ENCODE measurements at places on chromosomes 2 and 18.
A peak's percentile ranks its signal among the peaks of the same experiment; 100 is the strongest.

GRCh38 chr18:40821596-40822243 is 1133.3 kb upstream of the PIK3C3 start:
- no peak for DNase-seq

- DNase-seq: peak; percentile 90
Observed at GRCh38 chr2:9251154-9252001, 44.8 kb downstream of the ASAP2 start.

DNA sequence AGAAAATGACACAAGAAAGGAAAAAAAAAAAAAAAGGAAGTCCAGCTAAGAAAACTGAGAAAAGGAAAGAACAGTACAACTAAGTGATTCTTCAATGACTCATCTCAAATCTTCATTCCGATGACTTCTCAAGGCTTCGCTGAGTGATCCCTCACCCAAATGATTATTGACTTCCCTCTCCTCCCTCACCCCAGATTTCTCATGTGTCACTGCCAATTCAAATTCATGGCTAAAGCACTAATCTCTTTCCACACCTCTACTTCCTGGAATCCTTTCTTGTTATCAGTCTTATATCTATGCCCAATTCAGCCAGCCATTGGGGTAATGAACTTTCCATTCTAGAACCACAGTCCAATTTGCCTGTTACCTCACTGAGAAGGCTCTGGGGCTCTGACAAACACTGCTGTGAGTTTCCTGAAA is 7.2 kb upstream of the ABCB11 start:
- DNase-seq: no peak

DNA sequence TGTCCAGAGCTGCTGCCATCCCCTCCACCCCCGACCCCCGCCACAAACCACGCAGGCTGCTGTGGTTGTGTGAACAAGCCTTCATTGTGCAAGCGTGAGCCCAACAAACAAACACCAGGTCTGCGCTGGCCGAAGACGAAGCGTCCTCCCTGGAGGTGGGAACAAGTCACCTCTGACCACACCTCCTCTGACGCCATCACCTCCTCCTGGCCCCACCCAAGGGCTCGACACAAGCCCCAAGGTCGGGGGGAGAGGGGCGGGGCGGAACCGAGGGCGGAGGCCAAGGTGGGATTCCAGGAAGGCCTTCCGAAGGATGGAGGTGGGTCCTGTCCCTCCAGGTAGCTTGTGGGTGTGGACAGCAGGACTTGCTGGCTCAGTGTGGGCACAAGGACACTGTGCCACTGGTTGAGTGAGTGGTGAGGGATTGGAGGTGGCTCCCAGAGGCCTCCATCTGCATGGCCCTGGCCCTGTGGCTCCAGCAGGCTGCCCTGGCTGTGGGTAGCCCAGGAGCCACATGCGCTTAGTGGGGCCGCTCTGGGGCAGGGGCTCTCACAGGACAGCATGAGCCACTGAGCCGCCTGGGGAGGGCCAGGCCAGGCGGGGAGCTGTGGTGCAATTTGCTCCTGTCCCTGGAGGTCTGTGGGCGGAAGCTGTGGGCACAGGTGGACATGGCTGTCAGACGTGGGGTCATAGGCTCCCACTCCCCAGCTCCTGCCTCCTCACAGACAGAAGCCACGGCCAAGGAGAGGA is 7.4 kb upstream of the GPR17 start:
- DNase-seq: no peak

DNA sequence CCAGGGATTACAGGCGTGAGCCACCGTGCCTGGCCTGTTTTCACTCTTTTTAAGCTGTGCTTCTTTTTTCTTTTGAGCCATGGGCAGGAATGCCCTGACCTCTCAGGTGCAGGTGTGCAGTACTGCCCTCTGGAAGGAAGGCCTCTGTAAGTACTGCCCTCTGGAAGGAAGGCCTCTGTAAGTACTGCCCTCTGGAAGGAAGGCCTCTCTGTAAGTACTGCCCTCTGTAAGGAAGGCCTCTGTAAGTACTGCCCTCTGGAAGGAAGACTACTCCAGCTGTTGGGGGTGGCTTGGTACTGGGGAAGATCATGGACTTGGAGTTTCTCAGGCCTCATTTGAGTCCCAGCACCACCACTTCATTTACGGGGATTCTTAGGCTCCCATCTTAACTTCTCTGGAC is 248.5 kb upstream of the ID2 start:
- DNase-seq: no peak

DNA sequence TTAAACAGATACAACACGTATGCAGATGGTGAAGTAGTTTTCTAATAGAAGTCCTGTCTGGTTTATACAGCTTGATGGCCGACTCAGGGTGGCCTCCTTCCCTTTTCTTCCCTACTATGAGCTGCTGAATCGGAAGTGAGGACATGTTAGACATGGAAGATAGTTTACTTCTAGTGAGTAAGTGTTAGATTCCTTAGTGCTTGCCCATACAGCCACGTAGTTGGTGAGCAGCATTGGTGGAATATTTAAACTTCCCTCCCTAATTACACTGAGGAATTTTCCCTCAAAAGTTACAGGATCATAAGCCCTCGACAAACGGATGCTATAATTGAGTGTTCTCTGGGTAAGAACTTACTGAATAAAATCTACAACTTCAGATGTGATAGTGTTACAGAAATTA is 52.1 kb downstream of the RHBDD1 start:
- DNase-seq: peak; percentile 57

DNA sequence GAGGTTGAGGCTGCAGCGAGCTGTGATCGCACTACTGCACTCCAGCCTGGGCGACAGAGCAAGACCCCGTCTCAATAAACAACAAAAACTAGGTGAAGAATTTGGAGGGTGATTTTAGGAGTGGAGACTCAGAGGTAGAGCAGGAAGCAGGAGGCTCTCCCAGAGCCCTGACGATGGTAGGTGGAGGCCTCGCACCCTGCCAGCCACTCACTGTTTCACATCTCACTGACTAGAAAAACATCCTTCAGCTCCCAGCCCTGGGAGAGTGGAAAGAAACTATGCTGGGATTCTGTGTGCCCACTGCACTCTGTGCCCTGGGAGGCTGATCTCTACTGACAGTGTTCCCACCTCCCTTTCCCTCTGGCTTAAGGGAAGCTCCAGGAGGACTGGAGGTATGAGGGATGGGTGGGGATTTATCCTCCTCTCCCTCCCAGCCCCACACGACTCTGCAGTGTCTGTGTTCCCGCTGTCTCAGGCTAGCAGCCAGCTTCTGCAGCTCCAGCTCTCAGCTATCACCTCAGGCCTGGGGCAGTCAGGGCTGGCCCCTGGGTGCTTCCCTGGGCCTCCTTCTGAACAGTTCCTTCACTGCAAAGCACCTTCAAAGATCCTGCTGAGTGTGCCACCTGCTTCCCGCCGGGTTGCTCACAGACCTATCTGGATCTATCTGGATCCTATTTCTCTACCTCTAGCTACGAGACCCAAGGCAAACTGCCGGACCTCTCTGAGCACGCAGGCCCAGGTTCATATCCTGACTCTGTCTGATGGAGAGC is 9.6 kb downstream of the CIB4 start:
- no peak for DNase-seq

GRCh38 chr2:219439506-219439905 is 4.9 kb downstream of the SPEG start:
- no peak for DNase-seq

- no peak for DNase-seq
Observed at GRCh38 chr18:14767474-14767873, 19.5 kb downstream of the ANKRD30B start.

- no peak for DNase-seq
Observed at GRCh38 chr18:13220361-13220991, 1.9 kb downstream of the LDLRAD4 start.

- DNase-seq: no peak
Observed at GRCh38 chr18:42072407-42072806, 117.4 kb downstream of the PIK3C3 start.

DNA sequence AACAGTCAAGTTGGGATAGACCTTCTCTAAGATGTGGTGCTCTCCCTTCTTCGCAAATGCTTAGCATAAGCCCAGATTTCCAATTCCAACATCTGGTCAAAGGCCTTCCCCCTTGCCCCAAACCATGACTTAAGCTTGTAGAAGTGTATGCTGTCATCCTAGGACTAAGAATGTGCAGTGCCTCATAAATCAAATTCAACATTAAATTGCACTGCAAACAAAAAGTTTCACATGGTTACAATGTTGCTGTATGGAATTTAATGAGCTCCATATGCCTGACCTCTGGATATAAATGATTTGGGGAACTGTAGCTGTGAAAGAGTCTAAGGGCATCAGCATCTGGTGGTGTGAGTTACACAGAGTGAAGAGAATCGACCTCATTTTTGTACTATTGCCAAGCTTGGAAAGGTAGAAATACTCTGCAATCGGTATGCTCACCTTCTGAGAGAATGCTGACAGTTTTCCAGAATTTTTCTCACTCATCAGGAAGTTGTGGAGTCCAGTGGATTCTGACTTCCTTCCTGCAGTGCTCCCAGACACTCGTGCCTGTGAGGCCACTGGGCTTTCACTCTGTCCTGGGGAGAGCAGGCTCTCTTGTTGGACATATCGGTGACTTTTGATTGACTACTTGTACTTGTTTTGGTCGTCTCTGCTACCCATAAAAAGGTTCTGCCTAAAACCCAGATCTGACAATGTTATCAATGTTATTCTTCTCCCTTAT is 40.6 kb downstream of the FASTKD2 start:
- peak; percentile 16 for DNase-seq

DNA sequence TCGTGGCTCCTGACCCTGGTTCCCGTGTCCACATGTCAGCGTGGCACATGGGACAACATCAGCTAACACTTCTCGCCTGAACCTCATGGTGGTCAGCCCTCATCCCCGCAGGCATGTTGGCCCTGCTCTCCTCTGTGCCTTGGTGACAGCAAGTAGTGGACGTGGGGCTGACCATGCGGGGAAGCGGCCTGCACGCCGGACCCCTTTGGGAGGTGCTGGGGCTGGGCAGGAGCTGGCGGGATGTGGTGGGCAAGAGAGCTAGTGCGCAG is 249.5 kb downstream of the TWIST2 start:
- no peak for DNase-seq

DNA sequence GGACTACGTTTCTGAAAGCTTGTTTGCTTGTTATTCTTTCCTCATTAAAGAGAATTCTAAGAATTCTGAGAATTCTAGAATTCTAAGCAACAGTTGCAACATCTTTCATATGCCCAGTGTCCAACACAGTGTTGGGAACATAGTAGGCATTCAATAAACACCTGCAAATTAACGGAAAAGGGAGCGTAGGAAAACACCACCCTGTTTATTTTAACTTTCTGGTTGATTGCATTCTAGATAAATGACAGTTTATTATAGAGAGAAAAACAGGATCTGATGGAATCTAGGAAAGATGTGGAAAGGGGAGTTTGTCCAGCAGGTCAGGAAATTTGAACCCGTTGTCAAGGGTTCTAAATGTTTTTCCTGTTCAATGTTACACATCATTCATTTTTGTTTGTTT is 24.2 kb upstream of the EFEMP1 start:
- no peak for DNase-seq

DNA sequence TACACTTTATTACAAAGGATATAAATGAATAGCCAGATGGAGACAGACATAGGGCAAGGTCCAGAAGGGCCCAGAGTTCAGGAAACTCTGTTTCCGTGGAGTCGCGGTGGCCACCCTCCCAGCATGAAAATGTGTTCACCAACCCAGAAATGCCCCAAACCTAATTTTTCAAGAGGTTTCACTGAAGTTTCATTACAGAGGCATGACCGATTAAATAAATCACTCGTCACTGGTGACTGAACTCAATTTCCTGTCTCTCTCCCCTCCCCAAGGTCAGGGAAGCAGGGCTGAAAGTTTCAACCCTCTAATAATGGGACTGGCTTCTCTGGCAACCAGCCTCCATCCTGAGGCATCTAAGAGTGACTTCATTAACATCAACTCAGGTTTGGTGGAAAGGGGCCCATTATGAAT is 22.4 kb downstream of the USP40 start:
- no peak for DNase-seq

- no peak for DNase-seq
Observed at GRCh38 chr2:174492963-174493431, 6.2 kb upstream of the GPR155 start.

GRCh38 chr2:6967301-6967700 is 50.1 kb downstream of the RNF144A start:
- no peak for DNase-seq

GRCh38 chr18:74944676-74945075 is 264.3 kb downstream of the PTGR3 start:
- no peak for DNase-seq

- no peak for DNase-seq
Observed at GRCh38 chr18:39549144-39549543, 1983.5 kb upstream of the CELF4 start.

- DNase-seq: no peak
Observed at GRCh38 chr2:166958986-166959481, 70.8 kb downstream of the XIRP2 start.
